ENCODE measurements at places on chromosomes 2 and 18.
A peak's percentile ranks its signal among the peaks of the same experiment; 100 is the strongest.

DNA sequence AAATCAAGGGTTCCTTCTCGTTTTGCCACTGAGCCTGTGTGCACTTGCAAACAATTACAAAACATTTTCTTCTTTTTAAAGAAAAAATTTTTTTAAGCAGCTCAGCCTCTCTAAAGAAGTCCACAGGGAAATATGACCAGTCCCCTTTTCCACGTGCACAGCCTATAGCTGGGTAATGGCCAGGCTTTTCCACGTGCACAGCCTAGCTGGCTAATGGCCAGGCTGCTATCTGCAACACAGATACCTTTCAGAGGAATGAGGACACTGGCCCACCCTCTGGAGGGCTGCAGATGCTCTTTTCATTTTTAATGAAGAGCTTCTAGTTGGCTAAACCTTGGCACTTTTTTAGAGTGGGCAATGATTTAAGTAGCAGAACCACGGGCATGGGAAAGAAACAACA lies 46.3 kb downstream of the ASB18 start:
- no peak for DNase-seq

DNA sequence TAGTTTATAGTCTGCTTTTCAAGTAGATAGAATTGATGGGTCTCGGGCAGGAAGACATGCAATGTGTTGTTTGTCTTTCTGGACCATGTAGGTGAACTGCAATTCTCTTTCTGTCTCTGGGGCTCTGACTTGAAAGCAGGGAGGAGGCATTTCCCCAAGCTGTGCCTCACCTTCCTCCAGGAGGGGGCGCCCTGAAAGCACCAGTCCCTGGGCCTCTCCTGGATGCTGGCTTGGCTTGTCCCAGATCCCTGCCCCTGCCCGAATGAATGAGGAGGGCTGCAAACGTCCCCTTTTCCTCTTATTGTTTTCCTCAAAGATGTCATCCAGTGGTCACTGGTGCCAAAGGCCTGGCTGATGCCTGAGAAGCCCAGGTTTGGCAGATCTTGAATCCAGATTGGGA lies 270.6 kb downstream of the CELF4 start:
- DNase-seq, result peak; percentile 2

DNA sequence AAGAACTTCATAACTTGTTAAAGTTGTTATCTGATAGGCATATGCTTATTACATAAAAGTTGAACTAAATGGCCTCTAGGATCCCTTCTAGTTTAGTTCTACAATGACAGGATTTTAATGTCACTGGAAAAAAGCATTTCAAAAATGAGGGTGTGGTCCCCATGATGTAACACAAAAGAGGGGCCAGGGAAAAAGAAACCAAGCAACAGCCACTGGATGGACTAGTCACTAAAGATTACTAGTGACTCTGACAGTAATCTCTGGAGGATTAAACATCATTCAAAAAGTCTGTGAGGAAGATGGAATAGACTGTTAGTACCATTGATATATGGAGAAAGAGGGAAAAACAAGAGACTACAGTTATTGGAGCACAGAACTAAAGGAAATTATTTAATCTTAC lies 22.6 kb downstream of the SEPTIN10 start:
- DNase-seq, result no peak

DNA sequence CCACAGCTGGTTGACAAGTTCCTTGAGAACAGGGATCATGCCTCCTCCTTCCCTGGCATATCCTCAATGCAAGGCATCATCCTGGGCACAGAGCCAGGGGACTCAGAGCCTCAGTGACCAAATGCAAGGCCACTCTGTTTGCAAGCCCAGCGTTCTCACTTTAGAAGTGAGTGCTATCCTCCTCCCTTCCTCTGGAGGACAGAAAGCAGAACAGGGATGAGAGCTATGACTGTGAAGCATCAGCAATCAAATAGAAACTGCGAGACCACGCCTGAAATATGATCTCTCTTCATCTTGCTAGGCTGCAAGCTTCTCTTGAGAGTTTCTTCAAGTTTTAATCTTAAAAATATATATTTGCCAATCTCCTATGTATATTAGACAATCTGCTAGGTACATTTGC lies 119.8 kb downstream of the LRATD1 start:
- no peak for DNase-seq

DNA sequence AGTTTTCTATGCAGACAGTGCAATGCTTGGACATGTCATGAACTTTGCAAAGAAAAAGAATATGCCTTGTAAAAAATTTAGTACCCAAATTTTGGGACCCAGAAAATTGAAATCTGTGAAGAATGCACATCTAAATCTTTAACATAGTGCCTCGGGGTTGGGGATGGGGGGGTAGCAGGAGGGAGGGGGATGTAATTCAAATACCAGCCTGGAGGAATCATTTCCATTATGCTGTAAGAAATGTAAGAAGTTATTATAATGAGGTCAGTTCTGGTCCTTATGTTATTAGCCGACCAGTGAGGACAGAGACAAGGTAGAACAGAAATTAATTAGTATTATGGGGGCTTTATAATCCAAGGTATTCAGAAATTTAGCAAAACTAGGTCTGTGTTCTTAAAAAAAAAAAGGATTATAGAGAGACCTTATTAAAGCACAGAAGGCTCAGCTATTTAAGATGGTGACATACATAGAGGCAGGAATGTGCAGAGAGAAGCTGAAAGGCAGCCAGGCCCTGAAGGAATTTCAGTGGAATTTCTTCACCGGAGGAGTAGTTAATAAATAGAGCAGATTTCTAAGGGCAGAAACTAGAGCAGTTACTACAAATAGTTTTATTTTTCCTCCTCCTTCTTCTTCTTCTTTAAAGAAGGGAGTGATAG lies 89.0 kb upstream of the RBMS1 start:
- DNase-seq, result peak; percentile 93

DNA sequence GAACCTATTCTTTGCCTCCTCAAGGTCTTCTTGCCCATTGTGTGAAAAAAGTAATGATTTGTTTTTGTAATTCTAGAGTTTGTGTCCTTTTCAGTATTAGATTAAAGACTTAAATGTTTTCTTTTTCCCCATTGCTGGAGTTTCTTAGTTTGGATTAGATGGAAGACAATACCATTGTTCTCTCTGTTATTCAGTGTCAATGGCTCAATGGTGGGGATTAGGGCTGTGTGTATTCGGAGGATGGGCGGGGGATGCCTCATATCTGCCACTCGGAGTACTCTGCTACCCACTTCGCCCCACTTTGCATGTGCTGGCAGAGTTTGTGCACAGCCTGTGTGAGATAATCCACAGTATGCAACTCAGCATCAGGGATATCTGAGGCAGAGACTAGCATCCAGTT lies 90.1 kb downstream of the KLHL29 start:
- no peak for DNase-seq

DNA sequence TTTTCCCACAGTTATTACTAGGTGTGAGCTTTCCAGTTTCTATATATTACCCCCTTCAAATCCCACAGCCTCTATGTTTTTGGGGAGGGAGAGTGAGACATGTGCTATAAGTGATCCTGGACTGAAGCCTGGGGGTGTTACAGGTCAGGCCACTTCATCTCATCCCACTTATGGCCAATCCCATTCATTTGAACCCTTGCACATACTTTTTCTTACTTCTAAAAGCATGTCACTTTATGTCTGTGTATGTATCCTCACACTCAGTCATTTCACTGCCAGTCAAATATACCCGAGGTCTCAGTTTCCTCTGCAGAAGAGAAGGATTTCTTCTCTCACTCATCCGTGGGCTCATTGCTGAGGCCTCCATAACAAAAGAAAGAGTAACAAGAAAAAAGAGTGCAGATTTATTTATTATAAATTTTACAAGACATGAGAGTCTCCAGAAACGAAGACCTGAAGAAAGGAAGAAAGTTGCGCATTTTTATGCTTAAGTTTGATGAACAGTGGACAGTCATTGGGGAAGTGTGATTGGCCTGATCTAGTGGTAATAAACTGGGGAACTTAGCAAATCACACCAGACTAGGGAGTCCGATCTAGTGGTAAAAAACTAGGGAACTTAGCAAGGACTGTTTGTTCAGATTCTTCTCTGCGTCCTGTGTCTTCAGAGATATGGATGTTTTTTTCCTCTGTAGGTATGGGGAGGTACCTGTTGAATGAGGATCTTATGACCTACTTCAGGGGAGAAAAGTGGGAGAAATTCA lies 52.1 kb downstream of the ICOS start:
- no peak for DNase-seq

DNA sequence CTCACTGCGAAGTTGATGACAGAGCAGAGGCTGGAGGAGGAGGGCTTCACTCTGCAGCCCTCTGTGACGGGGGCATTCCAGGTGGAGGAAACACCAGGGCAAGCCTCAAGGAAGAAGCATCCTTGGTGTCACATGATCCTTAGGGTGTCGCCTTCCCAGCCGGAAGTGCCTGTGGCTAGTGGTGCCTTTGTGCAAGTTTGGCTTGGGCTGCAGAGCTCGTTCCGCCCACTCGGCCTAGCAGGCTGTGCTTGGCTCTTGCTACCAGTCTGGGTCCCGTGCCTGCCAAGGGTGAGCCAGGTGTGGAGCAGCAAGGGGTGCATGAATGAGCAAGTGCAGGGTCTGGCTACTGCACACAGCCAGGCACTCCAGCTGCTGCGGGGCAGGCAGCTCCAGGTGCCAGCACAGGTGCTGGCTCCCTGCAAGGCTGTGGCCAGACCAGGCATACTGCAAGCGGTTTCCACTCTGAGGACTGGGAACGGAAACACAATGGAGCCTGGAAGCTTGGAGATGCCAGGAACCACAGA lies 325.3 kb upstream of the SMIM21 start:
- no peak for DNase-seq

DNA sequence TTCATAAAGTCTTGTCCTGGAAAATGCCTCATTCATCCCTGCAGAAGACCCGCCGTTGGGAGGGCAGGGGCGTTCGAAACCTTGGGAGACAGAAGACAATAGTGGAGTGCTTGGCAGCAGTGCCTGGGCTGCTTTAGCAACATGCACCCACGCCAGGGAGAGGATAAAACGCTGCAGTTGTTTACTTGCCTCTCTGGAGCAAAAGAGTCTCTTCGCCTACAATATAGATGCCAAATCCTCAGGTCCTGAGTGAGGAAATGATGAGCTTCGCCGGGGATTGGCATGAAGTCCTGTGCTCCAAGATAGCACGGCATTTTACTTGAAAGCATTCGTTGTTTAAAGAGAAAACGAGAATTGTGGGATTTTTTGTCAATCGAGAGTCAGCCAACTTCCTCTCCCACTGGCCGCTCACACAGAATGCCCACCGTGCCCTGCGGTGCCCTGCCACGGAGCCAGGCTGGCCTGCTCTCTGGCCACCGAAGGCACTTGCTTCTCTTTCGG lies 152.5 kb upstream of the POU3F3 start:
- DNase-seq, result no peak

DNA sequence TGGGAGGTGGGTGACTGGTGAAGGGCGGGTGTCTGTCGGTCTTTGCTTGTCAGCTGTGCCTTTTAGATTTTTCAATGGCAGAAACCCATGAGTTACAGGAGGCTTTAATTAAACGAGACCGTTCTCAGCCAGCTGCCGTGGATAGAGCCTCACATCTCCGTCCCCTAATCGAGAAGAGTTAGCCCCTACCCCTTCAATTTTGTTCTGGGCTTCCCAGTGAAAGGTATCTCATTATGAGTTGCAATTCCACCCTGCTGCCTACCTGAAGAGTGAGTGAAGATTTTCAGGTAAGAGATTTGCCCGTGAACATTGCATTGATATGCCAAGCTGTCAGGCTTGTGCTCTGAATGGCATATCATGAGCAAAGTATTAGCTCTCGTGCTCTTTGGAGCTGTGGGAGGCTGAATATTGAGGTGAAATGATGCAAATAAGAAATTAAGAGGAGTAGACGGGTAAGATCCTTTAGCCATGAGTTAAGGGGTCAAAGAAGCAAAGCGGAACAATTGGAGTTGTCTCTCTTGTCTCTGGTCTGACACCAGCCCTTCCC lies 118.7 kb upstream of the MSTN start:
- DNase-seq, result no peak
